ENCODE measurements at places on chromosomes 1 and 21.

DNA sequence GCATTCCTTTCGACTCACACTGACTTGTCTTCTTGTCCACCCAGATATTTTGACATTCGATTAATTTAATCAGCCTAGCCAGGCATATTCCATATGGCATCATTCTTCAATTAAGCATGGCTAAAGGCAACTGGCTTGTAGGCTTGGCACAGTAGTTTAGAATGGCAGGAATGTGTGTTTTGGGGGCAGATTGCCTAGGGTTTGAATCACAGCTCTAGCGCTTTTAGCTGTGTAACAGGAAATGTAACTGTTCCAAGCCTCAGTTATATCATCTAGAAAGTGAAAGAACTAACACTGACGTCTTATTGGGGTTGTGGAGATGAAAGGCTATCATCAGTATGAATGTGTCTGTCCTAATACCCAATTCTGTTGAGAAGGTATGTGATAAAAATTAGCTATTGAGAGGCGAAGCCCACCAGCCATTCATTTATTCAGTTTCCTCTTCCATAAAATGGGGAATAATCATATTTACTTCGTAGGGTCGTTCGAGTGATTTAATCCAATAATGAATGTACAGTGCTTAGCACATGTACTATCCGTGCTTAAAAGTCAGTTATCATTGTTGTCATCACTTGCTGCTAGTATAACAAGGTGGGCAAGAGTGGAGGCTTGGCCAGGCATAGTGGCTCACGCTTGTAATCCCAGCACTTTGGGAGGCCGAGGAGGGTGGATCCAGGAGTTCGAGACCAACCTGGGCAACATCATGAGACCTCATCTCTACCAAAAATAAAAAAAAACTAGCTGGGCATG, 41.6 kb upstream of the GRHL3 start:
- DNase-seq = no peak

DNA sequence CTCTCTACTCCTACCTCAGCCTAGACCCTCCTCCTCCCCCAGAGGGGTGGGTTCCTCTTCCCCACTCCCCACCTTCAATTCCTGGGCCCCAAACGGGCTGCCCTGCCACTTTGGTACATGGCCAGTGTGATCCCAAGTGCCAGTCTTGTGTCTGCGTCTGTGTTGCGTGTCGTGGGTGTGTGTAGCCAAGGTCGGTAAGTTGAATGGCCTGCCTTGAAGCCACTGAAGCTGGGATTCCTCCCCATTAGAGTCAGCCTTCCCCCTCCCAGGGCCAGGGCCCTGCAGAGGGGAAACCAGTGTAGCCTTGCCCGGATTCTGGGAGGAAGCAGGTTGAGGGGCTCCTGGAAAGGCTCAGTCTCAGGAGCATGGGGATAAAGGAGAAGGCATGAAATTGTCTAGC, 21.6 kb upstream of the VPS13D start:
- no peak for DNase-seq

DNA sequence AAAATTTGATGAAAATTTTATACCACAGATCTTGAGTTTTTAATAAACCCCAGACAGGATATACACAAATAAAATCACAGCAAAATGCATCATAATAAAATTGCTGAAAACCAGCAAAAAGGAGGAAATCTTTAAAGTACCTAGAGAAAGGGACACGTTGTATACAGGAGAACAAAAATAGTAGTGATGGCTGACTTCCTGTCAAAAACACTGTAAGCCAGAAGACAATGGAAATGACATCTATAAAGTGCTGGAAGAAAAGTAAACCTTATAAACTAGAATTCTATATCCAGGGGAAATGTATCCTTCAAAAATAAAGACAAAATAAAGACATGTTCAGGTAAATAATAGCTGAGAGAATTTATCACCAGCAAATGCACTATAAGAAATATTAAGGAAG, 14.6 kb upstream of the PTGFRN start:
- DNase-seq = no peak

DNA sequence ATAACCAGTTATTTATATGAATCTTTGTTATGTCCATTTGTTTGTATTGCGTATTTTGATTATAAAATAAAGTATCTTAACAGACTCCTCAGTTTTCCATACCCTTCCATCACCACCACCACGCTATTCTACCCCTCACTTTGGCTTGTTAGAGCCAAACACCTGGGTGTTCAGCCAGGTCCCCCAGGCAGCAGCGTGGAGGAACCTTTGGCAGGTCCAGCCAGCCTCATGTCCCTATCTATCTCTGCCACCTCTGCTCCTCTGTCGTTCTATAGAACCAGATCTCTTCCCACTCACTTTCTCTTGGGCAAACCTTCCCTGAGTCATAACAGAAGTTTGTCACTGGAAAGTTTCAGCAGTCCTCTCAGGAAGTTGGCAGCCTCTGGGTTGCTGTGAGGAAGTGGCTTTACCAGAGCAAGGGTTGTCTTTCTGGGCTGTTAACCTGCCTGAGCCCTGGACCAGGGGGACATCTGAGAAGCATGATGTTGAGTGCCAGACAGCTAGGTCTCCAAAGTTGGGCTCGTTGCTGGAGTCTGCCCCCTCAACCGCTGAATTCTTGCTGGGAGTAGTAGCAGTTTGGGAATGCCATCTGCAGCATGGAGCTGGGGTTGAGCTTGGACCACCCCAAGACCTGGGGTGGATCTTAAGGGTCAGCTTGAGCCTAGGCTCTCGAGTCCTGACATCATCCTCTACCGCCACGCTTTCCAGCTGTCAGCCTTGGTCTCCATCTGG, 996 bp upstream of the SH3BGRL3 start:
- no peak for DNase-seq

GRCh38 chr1:204446413-204447111, 34.9 kb upstream of the PPP1R15B start:
- DNase-seq = peak; percentile 66

- no peak for DNase-seq
These were observed 127.4 kb upstream of the TMEM51 start for GRCh38 chr1:15026117-15026489.

- DNase-seq = peak; percentile 77
These were observed 93.9 kb upstream of the PPM1J start for GRCh38 chr1:112808861-112809684.

GRCh38 chr1:33008051-33008914, 28.4 kb downstream of the AK2 start:
- DNase-seq = no peak

- no peak for DNase-seq
These were observed 130.4 kb downstream of the AK5 start for GRCh38 chr1:77412069-77412819.

DNA sequence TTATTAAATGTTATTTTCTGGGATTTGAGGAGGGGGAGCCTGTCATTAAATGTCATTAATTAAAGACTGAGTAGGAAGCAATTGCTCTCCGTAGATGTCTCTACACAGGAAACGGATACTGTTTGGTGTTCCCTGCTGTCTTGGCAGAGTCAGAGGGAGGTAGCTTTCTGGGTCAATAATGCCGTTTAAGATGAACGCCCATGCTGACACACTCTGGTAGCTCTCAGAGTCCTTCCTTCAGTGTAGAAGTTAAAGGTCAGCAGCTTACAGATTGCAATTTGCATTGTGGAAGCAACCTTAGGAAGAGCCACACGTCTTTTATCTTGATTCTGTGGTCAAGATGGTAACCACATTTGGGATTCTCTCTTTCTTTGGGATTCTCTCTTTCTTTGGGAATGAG, 257.5 kb downstream of the KIF26B start:
- DNase-seq = no peak
